ENCODE measurements at places on chromosomes 13 and 19.

DNA sequence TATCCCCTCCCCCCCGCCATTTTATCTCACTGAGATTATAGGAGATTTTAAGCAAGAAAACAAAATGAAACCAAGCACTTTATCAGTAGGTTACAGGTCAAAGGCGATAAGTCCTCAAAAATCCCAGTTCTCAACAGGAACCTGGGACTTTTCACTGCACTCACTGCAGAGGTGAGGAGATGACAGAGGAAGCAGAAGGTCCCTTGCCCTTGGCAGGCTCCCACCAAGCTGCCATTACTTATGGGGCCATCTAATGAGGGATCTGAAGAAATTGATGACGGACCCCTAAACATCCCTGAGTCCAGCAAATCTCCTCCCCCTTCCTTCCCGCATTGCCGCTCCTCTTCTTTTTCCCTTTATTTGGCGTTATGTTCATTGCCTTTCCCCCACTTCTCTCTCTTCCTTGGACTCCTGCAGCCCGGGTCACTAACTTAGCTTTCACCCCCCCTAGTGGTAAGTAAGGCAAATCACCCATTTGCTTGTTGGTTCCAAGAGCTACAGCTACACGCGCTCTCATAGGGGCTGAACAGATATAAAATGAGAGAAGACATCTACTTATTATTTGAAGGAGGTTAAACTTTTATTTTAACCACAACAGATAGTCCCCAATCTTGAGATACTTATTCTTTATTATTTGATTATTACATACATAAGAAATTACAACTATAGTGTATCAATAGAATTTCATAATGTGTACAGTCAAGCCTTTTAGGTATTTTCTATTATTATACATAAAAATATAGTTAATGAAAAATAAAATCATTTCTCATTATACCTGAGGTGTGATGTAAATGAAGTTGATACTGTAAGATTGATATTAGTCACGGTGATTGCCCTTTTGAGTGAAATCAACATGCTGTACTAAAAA, 52.0 kb upstream of the ARGLU1 start:
- peak; percentile 20 for DNase-seq

GRCh38 chr13:109918179-109918711, 131.9 kb upstream of the IRS2 start:
- no peak for DNase-seq

DNA sequence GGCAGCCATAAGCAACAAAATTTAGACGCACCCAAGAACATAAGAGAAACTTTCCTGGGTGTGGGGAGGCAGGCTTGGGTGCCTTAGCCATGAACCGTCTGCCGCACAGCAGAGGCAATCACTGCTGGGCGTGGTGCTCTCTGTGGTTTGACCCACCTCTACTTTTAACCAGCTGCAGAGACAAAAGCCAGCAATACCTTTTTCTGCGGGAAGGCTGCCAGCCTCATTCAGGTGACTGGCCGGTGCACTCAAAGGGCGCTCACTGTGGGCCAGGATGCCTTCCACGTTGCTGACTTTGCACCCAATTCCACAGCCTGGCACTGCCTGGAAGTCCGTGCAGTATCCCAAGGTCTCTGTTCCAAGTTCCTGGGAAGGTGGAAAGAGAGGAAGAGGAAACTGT, 69.1 kb downstream of the ATP7B start:
- no peak for DNase-seq

GRCh38 chr13:36806102-36806501, 12.9 kb upstream of the RFXAP start:
- no peak for DNase-seq

GRCh38 chr13:27193496-27193895, 21.9 kb upstream of the USP12 start:
- DNase-seq: no peak
